ENCODE measurements at places on chromosomes 2 and 18. TPM values are rescaled to one million over a fixed set of nuclear protein-coding genes. Genes with fewer than 3 reads are reported as not detected.

DNA sequence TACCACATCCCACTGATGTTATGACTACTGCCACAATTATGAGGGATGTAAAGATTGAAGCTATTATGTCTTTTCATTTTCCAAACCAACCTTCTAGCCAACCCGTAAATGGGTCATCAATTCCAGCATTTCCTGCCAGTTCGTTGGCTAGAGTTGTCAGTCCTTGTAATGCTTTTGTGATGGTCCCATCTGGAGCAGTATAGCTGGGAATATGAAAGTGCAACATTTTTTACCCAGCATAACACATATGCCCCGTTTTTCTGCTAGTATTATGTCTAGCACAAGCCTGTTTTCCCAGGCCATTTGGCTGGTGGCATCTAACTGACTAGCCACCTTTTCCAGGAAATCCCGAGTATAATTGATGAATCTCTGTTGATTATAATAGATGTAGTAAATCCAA is 1501.6 kb upstream of the SLC39A10 start:
- DNase-seq: no peak

GRCh38 chr2:225104971-225105370 is 62.7 kb upstream of the DOCK10 start:
- DNase-seq: no peak

DNA sequence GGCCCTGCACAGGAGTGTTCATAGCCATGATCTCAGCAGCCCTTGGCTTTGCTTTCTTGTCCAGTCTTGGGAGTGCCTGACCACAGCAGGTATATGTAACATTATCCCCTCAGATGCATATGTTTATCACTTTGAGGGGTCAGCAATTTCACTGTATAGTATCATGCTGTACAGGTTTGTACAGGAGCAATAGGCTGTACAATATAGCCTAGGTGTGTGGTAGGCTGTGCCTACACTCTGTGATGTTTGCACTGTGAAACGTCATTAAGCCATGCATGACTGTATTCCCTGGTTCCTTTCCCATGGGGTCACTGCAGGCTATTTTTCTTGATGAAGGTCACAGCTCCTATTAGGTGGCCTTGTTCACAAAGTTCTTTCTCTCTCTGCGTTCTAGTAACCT is 4.7 kb upstream of the IL36G start:
- no peak for DNase-seq

GRCh38 chr18:59822612-59823550 is 76.9 kb upstream of the PMAIP1 start:
- no peak for DNase-seq

- peak; percentile 22 for DNase-seq
Measured at GRCh38 chr18:58484989-58485981, 143.6 kb downstream of the ALPK2 start.

- no peak for DNase-seq
Measured at GRCh38 chr2:185147361-185147760, 549.0 kb downstream of the ZNF804A start.

DNA sequence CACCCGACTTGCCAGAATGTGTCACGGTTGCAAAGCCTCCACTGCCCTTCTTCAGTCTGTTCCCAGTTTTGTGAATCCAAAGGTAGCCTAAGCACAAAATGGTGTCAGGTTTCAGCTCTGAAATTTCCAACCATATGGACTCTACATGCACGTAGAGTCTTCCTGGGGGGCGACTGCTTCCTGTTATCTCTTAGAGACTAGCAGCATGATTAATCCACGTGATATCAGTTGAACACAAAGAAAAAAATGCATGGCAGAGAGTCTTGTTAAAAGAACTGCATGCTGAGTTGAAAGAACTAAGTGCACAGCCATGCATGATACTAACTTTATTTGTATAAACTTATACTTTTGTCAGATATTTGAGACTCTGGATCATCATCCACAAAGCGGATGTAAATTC is 404.4 kb downstream of the SOCS6 start:
- DNase-seq: no peak

DNA sequence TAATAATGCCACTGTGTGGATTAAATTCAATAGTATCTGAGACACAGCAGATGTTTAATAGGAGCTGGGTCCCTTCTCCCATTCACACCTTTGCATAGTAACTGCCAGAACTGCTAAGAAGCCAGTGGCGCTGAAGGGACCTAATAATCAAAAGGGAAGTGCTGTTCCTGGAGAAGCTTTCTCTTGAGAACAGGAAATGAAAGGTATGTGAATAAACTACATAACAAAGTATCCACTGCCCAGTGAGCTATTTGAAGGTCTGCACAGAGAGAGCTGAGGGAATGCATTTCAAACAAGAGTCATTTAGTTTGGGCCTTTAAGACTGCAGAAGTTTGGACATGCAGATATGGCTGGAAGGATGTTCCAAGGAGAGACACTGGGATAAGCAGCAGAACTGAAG is 56.1 kb upstream of the KIDINS220 start:
- no peak for DNase-seq

GRCh38 chr2:203340791-203341487 is 12.7 kb downstream of the ABI2 start:
- DNase-seq: no peak

DNA sequence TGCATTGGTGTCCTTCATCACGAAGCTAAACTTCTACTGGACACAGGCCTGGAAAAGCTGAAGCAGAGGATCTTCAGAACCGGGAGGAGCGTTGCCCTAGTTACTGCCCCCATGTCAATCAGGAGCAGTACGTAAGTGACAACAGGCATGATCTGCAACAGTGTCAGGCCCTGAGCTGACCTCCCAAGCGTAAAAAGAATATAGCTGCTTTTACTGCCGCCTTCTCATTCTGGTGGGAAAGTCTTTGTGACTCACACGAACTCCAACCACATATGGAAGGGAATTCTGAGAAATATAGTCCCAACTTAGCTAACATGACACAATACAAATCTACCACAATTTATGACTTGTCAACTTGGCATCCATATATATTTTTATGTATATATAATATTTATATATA is 1007.7 kb upstream of the CDH2 start:
- no peak for DNase-seq

- no peak for DNase-seq
Measured at GRCh38 chr2:74072565-74072964, 75.1 kb downstream of the BOLA3 start.

GRCh38 chr2:71781695-71782228 is 328.4 kb downstream of the DYSF start:
- DNase-seq: no peak

Gene CROCC2
- total RNA-seq: not detected

Gene DYSF
- total RNA-seq: not detected

Gene LIMS1
- total RNA-seq: 28.5 TPM

Gene ATP6V1B1
- total RNA-seq: 43.9 TPM

Gene FBLN7
- 0.03 TPM for total RNA-seq

Measured in HT-29 (cell line).